ENCODE measurements at places on chromosomes 1 and 21. TPM values are rescaled to one million over a fixed set of nuclear protein-coding genes. Genes with fewer than 3 reads are reported as not detected.

Gene SIK1
- 1.9 TPM for total RNA-seq

DNA sequence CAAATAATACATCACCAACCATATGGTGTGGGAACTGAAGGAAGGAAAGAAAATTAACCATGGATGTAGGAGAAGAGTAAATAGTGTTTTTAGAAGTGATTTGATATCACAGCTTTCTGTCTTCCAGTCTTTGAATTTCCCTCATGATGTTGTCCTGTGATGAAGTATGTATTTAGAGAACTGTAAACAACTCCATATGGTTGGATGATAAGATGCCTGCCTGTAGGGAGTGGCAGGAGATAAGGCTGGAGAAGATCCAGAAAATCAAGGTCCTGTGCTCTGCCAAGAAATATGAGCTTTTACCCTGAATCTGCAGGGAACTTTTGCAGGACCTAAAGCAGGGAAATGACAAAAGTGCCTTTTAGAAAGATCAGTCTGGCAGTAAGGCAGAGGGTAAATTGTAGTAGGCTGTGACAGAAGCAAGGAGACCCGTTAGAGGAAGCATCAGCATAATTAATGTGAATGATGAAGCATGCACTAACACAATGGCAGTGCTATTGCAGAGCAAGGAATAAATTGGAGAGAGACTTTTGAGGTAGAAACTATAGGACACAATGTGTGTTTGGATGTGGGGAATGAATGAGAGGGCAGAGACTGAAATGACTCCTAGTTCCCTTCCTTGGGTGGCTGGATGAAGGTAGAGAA, 21.9 kb downstream of the CEPT1 start:
- no peaks in the 10 kb centered on the region for H3K4me1 ChIP-seq
- H3K4me3 ChIP-seq: no peak overlapping the region
- H3K27ac ChIP-seq: no peak overlapping the region

DNA sequence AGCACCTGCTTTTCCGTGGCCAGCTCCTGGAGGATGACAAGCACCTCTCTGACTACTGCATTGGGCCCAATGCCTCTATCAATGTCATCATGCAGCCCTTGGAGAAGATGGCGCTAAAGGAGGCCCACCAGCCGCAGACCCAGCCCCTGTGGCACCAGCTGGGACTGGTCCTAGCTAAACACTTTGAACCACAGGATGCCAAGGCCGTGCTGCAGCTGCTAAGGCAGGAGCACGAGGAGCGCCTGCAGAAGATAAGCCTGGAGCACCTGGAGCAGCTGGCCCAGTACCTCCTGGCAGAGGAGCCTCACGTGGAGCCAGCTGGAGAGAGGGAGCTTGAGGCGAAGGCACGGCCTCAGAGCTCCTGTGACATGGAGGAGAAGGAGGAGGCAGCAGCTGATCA, 413 bp downstream of the UBL4B start:
- no peaks in the 10 kb centered on the region for H3K36me3 ChIP-seq
- DNase-seq: no peak
- H3K27ac ChIP-seq: no peak overlapping the region
- no peak overlapping the region for H3K4me3 ChIP-seq

Gene ATP8B2
- total RNA-seq: 105 TPM

Gene ARHGAP29
- total RNA-seq: not detected

Gene S100A14
- not detected for total RNA-seq

DNA sequence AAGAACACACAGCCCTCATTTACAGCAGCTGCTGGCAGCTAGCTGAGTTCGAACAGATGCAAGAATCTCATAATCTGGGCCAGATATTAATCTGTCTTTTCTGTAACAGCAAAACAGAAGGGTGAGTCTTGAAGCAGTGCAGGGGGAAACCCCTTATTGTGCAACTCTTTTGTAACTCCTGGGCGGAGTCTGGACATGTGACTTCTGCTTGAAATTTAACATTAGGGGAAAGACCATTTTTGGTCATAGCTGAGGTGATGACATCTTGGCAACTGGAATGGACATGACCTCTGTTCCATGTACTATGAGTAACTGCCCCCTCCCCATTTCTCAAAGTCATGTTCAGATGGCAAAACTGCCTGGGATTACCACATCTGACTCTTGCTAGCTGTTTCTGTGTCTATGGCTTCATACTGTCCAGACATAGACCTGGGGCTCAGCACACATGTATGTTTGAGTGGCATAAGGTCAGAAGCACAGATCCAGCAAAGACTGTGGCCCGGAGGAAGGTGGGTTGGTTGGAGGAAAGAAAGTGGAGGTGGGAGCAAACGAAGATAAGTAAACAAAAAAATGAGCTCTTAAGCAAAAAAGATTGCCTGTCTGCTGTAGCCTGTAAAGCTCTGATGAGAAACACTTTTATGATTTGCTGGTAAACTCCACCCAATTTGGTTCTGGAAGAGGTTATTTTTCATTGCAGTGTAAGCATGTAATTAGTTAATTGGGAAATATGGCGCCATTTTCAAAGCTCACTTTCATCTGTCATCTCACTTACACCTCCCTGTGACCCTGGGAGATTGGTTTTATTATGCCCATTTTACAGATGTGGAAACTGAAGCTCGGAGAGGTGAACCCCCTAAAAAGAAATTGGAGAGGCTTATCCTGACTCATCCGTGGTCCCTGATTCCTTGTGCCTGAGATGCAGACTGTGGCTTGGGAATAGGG, 26.1 kb downstream of the ETS2 start:
- H3K4me1 ChIP-seq: no peaks in the 10 kb centered on the region
- H3K27me3 ChIP-seq: no peaks in the 10 kb centered on the region
- H3K27ac ChIP-seq: no peak overlapping the region
- DNase-seq: peak; percentile 37
- no peak overlapping the region for H3K4me3 ChIP-seq

Gene TBX15
- not detected for total RNA-seq

DNA sequence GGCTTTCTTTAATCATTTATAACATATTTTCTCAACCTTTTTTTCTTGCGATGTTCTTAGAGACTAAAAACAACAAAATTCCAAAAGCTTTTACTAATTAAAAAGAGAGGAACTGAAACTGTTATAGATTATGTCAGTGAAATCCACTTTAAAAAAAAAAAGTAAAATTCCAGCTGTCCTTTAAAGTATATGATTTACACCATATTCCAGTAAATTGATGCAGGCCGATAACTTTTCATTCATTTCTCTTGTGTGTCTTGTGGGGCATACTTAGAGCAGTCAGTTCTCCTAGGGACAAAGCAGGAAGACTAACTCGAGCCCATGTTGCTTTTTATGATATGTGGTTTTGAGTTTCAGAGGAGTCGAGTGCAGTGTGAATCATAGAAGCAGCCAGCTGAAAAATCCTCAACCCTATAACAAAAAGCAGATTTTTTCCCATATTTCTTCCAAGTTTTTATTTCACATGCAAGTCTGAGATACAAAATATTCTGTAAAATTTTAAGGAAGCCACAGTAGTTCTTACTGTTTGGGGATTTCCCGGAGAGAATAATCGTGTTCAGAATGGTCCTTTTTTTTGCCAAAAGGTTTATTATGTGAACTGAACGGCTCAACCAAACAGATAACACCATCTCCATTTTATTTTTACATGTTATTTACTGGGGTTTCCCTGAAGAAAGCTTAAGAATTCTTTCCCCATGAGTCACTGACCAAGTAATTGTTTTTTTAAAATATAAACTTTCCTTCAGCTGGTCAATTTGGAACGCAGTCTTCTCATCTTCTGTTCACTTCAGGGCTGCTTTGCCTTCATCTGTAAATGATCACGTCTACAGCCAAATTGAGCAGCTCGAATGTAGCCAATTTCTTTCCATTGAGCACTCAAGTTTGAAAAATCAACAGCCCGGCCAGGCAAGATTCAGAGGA, 77.0 kb upstream of the C1orf105 start:
- no peak for DNase-seq
- H3K4me3 ChIP-seq: no peak overlapping the region
- no peaks in the 10 kb centered on the region for H3K27me3 ChIP-seq
- no peaks in the 10 kb centered on the region for H3K36me3 ChIP-seq
- H3K27ac ChIP-seq: no peak overlapping the region
- peaks cover under 1% of the 10 kb centered on the region for H3K4me1 ChIP-seq

Gene PLCH2
- total RNA-seq: 10.1 TPM

- H3K27me3 ChIP-seq: no peaks in the 10 kb centered on the region
- H3K27ac ChIP-seq: no peak overlapping the region
- no peak overlapping the region for H3K4me3 ChIP-seq
- H3K4me1 ChIP-seq: peaks cover 8% of the 10 kb centered on the region
- no peak for DNase-seq
These were observed 100.5 kb downstream of the AK5 start for GRCh38 chr1:77382366-77382765.

Gene S100A9
- 8.3 TPM for total RNA-seq

Gene ANKRD65
- total RNA-seq: not detected

DNA sequence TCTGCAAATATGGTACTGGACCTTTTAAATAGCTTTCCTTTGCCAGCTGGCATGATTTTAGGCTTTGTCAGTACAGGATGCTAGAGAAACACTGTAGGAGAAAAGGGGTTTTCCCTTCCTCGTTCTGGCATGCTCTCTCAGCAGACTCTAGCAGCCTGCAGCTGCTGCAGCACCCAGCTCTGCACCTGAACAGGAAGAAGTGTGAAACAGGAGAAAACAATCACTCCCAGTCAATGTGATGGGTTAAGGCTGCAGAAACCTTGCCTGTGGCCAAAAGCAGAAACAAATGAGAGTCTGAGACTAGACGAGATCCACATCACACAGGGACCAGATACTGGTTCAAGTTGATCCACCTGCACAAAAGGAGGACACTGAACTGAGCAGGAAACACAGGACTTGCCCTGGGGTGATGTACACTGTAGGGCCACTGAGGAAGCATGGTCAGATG, 21.2 kb downstream of the OVGP1 start:
- H3K27ac ChIP-seq: peak overlapping the region; percentile 54
- DNase-seq: peak; percentile 63
- H3K36me3 ChIP-seq: no peaks in the 10 kb centered on the region
- H3K4me1 ChIP-seq: peaks cover 24% of the 10 kb centered on the region
- no peak overlapping the region for H3K4me3 ChIP-seq

DNA sequence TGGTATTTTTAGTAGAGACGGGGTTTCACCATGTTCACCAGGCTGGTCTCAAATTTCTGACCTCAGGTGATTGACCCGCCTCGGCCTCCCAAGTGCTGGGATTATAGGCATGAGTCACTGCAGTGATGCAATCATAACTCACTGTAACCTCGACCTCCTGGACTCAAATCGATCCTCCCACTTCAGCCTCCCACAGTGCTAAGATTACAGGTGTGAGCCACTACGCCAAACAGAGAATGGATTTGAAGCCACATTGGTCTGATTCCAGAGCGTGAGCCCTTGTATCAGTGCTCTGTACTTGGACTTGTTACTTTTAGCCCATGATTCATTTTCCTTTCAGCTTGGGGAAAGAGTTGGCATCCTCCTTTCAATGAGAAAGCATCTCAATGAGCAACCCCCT, 14.9 kb upstream of the ZNF683 start:
- no peak overlapping the region for H3K27ac ChIP-seq
- no peaks in the 10 kb centered on the region for H3K36me3 ChIP-seq
- H3K27me3 ChIP-seq: no peaks in the 10 kb centered on the region
- H3K4me1 ChIP-seq: peaks cover 45% of the 10 kb centered on the region

DNA sequence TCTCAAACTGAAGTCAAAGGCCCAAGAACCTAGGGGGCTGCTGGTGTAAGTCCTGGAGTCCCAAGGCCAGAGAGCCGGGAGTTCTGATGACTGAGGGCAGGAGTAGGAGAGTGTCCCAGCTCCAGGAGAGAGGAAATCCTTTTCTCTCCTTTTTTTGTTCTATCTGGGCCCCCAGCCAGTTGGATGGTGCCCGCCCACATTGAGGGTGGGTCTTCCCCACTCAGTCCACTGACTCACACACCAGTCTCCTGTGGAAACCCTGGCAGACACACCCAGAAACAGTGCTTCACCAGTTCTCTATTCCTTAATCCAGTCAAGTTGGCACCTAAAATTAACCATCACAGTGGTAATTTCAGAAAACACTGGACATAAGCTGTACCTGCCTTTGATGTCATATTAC, 12.7 kb upstream of the WDR26 start:
- H3K27me3 ChIP-seq: no peaks in the 10 kb centered on the region
- no peaks in the 10 kb centered on the region for H3K4me1 ChIP-seq
- H3K27ac ChIP-seq: no peak overlapping the region
- no peak overlapping the region for H3K4me3 ChIP-seq
- no peak for DNase-seq

DNA sequence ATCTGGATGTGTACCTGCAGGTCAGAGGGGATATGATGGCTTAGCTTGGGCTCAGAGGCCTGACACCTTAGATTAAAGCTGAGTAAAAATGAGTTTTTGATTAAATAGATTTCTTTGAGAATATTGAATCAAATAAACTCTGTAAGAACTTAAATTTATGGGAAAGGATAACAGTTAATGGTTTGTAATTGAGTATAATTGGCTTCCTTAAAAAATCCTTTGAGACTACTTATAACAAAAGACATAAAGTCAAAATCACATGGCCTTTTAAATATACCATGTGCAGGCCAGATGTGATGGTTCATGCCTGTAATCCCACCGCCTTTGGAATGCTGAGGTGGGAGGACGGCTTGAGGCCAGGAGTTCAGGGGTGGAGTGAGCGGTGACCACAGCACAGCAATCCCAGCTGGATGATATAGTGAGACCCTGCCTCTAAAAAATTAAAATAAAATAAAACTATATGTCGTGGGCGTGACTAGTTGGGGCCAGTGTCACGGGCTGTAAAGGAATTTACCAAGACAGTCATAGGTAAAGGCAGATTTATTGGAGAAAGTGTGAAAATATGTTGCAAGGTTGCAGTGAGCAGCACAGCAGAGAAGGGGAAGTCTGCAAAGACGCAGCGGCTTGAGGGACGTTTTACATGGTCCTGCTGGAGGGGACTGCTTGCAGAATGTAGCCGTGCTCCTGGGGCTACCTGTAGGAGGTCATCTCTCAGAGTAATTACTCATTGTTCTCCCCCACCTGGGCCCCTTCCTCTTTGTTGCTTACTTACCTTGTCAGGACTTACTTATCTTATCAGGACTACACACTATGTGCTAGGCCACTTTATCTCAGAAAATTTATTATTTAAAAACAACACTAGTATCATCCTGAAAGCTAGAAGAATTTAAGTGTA, 122.3 kb downstream of the ZMYM4 start:
- no peaks in the 10 kb centered on the region for H3K4me1 ChIP-seq
- H3K27me3 ChIP-seq: no peaks in the 10 kb centered on the region
- peaks cover 11% of the 10 kb centered on the region for H3K36me3 ChIP-seq
- no peak overlapping the region for H3K4me3 ChIP-seq
- no peak overlapping the region for H3K27ac ChIP-seq

All from naive thymus-derived CD4-positive, alpha-beta T cell (primary cell).